ENCODE measurements at places on chromosomes 11 and 22.

- DNase-seq: no peak
These were observed 233.4 kb upstream of the DDI1 start for GRCh38 chr11:103803062-103803461.

GRCh38 chr11:65530157-65530496 is 5.2 kb downstream of the SCYL1 start:
- no peak for DNase-seq

DNA sequence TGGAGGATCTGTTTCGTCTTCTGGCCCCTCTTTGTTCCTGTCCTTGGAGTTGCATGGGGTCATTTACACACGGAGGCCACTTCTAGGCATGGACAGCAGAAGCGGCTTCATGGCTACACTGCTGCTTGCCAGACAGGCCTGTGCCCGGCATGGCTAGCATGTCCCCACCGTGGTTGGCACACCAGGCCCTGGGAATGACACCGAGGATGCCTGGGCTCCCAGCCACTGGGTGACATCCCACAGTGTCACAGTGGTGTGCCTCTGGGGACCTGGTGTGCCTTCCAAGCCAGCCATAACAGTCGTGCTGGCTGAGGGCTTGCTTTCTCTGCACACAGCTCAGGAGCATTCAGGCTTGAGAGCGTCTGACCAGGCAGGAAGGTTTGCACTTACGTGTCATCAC is 910.1 kb downstream of the TBC1D22A start:
- no peak for DNase-seq

- DNase-seq: no peak
These were observed 30.3 kb downstream of the PRMT3 start for GRCh38 chr11:20417771-20418170.

- no peak for DNase-seq
These were observed 39.7 kb downstream of the YWHAH start for GRCh38 chr22:31983911-31984656.

DNA sequence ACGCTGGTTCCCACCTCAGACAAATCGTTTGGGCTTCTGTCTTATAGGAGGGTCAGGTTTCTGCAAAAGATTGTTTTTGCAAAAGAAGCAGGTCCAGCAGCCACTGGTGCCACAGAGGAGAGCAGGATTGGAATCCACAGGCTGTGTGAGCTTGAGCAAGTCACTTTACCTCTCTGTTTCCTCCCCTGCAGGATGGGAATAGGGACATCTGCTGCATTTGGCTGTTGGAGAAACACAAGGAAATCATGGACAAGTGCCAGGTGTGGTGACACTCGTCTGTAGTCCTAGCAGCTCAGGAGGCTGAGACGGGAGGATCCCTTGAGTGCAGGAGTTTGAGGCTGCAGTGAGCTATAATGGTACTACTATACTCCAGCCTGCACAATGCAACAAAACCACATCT is 422.6 kb downstream of the MN1 start:
- no peak for DNase-seq

GRCh38 chr11:63939397-63939891 is 642 bp downstream of the NAA40 start:
- DNase-seq: no peak

- DNase-seq: no peak
These were observed 558.6 kb downstream of the NTM start for GRCh38 chr11:131928992-131929391.

DNA sequence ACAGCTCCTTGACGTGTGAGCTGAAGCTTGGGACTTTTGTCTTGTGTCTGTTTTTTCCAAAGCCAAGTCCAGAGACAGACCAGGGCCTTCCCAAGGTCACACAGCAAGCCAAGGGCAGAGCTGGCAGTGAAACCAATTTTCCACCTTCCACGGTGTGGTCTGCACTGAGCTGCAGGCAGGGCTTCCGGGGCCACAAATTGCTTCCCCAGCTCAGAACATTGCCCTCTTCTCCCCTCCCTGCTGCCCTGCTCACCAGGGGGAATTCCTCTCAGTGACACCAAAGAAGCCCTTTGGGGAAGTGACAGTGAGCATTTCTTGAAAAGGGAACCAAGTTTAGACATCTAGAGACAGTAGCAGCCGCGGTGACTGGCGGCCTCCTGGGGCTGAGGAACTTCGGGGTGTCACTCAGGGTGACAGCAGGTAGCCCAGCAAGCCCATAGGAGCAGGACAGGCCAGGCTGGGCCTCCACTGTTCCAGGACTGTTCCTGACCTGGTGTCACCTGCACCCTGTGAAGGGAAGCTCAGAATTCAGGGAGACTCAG is 9.2 kb downstream of the FXYD2 start:
- DNase-seq: no peak

GRCh38 chr11:70886676-70887541 is 365.5 kb downstream of the SHANK2 start:
- no peak for DNase-seq

DNA sequence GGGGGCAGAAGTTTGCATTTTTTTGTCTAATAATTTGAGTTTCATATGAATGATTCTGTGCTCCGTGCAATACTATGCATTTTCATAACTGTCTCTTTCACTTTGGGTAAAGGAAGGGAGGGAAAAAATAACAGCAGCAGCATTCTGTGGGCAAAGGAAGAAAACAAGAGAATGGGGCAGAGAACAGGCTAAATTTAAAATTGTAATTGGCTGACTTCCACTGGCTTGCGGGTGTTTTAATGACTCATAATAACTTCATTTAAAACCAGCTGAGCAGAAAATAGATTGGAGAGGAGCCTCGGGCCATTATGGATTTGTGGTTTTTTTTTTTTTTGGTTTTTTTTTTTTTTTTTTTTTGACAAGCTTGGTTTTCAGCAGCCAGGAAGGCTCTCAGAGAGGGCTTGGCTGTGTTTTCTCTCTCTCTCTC is 107.4 kb downstream of the ZBTB16 start:
- no peak for DNase-seq

- no peak for DNase-seq
These were observed 51.1 kb upstream of the LMO2 start for GRCh38 chr11:33942954-33943353.

GRCh38 chr22:19130959-19131684 is at the start of gene TSSK2:
TSSK2 (plus strand) TSS chr22:19131308; CDS start chr22:19131400, 92 bp downstream.
- DNase-seq: no peak

GRCh38 chr11:44140805-44141204 is 45.3 kb downstream of the EXT2 start:
- no peak for DNase-seq

DNA sequence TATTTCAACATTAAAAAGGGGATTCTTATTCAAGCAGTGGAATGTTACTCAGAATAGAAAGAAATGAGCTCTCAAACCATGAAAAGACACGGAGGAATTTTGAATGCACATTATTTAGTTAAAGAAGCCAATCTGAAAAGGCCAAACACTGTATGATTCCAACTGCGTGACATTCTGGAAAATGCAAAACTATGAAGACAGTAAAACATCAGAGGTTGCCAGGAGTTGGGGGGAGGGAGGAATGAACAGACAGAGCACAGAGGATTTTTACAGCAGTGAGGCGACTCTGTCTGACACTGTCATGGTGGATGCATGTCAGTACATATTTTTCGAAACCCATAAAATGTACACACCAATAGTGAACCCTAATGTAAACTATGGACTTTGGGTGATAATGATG is 22.9 kb upstream of the THY1 start:
- DNase-seq: no peak

- DNase-seq: no peak
These were observed 39.3 kb downstream of the LARGE1 start for GRCh38 chr22:33880986-33881385.

DNA sequence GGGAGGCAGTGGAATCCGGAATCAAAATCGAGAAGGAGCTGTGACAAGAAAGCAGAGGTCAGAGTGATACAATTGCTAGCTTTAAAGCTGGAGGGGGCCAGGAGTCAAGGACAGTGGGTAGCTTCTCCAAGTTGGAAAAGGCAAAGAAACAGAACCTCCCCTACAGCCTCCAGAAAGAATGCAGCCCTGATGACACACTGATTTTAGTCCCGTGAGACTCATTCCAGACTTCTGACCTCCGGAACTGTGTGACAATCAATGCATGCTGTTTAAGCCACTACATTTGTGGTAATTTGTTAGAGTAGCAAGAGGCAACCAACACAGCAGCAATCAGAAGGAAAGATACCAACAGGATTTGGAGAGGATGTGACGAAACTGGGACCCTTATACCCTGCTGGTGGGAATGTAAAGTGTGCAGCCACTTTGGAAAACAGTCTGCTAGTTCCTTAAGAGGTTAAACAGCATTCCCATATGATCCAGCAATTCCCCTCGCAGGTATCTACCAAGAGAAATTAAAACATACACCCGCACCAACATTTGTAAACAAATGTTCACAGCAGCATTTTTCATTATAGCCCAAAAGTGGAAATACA is 66.7 kb downstream of the DSCAML1 start:
- DNase-seq: no peak

DNA sequence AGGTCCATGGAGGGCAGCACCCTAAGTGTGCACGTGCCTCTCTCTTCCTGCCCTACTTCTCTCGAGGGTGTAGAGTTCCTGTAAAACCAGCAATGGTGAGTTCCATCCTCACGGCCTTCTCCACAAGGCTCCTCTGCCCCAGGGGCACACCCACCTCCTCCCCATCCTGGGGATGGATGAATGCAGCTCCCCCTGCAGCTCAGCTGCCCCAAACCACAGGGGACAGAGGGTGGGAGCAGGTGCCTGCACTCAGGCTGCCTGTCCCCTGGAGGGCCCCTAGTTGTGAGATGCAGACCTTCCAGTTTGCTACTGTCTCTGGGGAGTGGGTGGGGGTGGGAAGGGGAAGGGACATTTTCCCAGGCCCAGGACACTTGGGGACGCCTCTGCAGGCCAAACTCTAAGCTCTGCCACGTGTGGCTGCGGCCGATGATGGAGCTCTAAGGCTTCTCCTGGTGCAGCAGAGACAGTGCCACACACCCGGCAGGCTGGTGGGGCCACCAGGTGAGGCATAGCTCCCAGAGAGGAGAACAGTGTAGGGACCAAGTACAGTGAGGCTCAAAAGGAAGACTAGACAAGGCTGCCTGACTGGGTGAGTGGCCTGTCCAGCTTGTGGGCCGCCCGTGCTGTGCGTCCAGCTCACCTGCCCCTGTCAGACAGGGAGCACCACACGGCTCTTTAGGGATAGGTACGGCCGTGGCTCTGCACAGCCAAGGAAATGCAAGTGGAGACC is 540.9 kb downstream of the TBC1D22A start:
- DNase-seq: no peak

GRCh38 chr11:111157571-111157970 is 88.0 kb upstream of the POU2AF2 start:
- no peak for DNase-seq

All from cortex of kidney (tissue), 1 donor.